ENCODE measurements at places on chromosomes 12 and 14. TPM values are rescaled to one million over a fixed set of nuclear protein-coding genes. Genes with fewer than 3 reads are reported as not detected.

MIPOL1 gene
- 3.2 TPM for total RNA-seq

TTC6 gene
- total RNA-seq = not detected

TCL1B gene
- total RNA-seq = not detected

ADAMTS20 gene
- not detected for total RNA-seq

GPX2 gene
- not detected for total RNA-seq

TSPAN19 gene
- total RNA-seq = not detected

RNASE7 gene
- total RNA-seq = not detected

COCH gene
- total RNA-seq = 0.12 TPM

PELI2 gene
- 0.84 TPM for total RNA-seq

TMEM30B gene
- total RNA-seq = not detected

GLI1 gene
- total RNA-seq = 0.49 TPM

All from RPMI7951 (cell line).